ENCODE measurements at places on chromosomes 7 and 10.

GRCh38 chr10:122786269-122786668 lies 59.4 kb downstream of the CUZD1 start:
- DNase-seq = peak; percentile 44

DNA sequence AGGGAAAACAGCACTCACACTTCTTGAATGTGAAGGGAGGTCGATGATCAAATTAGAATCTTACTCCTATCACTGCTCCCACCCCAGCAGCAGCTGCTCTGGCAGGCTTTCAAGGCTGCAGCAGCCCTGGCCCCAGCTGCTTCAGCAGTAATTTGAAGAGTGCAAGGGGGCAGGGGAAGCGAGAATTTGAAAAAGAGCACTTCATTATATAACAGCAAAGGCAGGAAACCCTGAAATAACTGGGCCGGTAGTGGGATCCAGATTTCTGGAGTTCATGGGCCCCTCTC lies 44.9 kb downstream of the MYPN start:
- peak; percentile 3 for DNase-seq

DNA sequence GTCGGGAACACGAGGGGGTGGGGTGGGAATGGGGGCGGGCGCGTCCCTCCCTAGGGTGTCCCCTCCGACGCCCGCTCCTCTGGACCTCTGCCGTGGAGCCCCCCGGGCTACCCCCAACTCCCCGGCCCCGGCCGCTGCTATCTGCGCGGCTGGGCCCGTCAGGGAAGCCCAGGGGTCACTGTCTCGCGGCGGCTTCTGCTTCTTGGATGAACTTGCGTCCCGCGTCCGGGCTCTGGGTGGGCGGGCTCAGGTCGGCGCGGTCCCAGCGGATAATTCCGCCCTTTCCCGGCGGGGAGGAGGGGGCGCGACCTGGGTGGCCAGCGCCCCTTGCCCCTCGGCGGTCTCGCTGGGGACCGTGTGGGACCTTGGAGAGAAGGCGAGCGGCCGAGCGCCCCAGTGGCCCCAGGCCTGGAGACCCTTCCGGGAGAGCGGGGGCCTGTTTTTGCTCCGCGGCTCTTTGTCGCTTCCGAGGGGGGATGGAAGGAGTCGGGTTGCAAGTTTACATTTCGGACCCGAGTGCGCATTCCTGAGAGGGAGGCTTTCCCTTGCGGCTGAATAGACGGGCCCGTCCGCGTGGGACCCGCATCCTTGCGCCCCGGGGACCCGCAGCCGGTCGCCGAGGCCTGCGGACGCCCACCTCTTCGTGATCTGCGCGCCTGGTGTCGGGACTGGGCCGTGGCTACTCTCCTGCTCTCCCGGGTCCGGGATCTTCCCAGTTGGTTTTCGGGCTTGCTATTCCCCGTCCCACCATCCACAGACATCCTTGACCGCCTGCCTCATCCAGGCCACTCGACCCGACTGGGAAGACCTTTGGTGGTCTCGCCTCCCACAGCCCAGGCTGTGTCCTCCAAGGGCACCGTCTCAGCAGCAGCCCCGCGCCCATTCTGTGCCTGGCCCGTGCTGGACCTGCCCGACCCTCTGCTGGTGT lies 812 bp downstream of the DOCK1 start:
- DNase-seq = no peak

DNA sequence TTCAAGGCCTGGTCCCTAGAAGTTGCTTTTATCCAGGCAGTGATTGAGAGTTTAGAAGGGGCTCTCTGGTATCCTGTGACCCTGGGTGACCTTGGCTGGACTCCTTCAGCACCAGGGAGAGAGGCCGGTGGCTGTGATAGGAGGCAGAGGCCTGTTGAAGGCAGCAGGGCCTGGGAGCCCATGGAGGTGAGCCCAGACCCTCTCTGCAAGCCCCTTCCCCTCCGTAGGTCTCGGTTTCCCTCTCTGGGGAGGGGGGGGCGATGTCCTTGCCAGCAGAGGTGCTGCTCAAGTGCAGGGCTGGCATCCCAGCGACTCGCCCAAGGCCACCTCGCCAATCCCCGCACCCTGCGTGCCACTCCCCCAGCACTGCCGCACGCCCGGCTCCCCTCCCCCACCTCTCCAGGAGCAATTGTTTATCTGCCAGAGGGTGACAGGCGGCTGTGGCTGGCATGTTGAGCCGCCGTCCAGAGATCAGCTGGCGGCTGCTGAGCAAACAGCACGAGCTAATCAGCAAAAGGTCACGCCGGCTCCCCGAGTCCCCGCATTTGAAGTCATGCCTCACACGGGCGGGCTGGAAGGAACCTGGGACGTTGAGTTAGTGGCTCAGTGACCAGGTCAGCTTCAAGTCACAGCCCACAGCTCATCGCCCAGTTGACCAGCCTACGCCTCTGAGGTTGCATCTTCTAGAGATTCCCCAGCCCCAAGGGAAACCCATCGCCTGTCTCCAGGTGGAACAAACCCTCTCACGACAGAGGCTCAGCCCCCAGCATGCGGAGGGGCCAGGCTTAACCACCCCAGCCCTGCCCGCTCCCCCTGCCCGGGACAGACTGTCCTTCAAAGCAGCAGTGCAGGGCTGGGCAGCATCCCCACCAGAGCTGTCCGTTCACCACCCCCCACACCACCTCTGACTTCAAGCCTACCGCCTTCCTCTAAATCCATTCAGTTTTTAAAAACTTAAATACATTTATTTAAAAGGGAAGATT lies 43.7 kb downstream of the ELFN1 start:
- DNase-seq = peak; percentile 46

DNA sequence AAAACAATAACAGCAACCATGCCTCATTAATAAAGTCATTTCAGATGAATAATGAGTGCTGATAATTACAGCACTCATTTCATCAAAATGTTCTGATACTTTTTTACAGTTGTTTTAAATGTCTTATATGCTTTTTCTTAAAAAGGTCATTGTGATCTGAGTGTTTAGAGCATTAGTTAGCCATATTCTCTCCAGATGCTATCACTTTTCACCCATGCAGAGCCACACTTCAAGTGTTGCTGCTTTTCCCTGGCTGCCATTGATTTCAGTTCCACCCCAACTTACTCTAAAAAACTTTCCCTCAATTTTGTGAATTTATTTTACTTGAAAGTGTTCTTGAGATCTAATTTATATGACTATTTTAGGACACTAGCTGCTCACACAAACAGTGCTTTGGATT lies 41.8 kb downstream of the NUP205 start:
- DNase-seq = no peak

GRCh38 chr10:13652860-13653259 lies 66.1 kb downstream of the PRPF18 start:
- no peak for DNase-seq

GRCh38 chr7:37262181-37262580 lies 186.5 kb downstream of the ELMO1 start:
- no peak for DNase-seq

DNA sequence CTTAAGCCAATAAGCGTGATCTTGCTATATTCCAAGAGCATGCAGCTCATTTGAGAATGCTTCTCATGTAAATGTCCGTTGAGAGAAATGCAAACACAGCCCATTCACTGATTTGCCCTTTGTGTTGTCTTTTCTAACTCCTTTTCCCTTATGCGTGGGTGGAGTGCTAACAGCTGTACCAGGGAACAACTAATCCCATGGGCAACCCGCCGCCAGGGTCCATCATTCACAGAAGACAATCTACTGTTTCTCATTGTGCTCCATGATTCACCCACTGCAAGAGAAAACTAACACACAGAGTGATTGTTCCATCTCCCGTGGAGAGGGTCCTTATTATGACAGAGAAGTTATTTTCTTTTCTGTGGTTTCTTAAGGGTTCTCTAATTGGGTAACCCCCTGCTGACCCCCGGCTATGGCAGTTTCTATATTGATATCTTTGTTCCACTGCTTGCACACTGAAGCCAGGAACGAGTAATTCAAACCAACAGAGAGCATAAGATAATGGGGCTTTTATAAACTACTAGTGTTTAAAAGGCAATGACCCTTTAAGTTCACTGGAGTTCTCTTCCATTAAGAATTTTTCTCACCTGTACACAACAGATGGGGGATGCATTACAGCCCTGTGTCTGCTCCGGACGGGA lies 298.7 kb downstream of the BAMBI start:
- DNase-seq = peak; percentile 39

- no peak for DNase-seq
Measured at GRCh38 chr7:133703547-133703946, 423.6 kb upstream of the LRGUK start.

DNA sequence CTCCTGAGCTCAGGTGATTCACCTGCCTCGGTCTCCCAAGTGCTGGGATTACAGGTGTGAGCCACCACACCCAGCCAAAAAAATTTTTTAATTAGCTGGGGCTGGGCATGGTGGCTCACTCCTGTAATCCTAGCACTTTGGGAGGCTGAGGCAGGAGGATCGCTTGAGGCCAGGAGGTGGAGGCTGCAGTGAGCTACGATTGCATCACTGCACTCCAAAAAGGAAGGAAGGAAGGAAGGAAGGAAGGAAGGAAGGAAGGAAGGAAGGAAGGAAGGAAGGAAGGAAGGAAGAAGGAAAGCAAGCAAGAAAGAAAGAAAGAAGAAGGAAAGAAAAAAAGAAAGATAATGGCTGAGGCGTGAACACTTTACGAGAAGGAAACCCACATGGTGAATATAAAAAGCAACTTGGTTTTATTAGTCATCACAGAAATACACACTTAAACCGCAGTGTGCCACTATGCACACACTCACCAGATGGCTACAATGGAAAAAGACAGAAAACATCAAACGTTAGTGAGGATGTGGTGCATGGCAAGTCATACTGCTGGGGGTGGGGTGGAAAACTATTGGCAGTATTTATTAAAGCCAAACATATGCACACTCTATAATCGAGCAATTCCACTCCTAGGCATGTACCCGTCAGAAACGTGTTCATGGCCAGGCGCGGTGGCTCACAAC lies 4.4 kb upstream of the CCL26 start:
- no peak for DNase-seq

GRCh38 chr10:23448802-23449570 lies 10.1 kb downstream of the OTUD1 start:
- DNase-seq = no peak

DNA sequence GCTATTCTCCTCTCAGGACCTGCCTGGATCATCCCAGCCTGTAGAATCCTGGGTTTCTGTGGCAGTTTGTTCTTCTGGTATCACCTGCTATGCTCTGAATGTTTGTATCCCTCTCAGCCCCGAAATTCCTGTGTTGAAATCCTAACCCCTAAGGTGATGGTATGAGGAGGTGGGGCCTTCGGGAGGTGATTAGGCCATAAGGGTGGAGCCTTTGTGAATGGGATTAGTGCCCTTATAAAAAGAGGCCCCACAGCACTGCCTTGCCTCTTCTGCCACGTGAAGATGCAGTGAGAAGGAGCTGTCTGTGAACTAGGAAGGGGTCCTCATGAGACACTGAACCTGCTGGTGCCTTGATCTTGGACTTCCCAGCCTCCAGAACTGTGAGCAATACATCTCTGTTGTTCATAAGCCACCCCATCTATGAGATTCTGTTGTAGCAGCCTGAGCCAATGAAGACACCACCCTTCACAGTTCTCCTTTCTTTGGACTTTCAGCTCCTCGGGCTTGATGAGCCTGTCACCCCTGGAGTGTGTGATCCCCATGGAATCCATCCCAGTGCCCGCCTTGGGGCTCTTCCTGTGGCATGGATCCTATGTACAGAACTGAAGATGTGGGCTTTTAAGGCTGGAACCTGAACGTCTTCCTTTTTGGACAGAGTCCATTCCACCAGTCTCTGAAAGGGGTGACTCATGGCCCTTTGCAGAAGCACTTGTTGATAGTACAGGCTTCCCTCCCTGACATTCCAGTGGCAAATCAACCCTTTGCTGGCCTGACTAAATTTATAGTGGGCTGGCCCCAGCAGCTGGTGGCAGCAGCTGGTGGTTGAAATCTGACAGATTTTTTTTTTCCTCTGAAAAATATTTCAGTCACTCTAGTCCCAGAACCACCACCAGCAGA lies 138.0 kb downstream of the TACC2 start:
- no peak for DNase-seq

DNA sequence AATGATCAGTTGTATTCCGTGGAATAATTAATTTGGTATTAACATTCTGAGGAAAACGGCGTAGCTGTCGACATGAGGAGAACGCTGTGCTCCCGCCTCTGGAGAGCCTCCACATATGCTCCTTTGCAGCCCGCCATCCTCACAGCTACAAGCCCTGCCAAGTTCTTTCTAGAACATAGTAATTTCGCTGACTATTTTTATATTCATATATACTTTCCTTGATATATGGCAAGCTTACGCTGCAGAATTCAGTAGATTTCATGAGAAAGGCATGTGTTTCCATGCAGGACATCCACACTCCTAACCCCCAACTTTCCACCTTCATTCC lies 45.2 kb downstream of the TBXAS1 start:
- no peak for DNase-seq

DNA sequence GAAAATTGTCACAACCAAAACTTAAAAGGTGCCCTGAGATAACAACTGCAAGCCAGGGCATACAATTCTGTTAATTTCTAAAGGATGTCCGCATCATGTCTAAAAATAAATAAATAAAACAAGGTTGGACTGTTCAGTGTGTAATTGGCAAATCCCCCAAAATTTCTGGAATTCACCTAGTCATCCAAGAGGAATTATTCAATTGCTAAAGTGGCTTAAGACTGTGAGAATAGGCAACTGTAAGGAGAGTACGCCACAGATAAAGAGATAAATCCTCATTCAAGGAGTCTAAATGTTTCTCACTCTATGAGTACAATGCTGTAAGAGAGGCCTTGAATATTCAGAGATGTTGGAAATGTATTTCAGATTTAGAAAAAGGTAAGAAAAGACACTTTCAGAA lies 37.2 kb downstream of the PIK3AP1 start:
- no peak for DNase-seq

- no peak for DNase-seq
Measured at GRCh38 chr7:19522486-19522885, 186.4 kb downstream of the POLR1F start.

DNA sequence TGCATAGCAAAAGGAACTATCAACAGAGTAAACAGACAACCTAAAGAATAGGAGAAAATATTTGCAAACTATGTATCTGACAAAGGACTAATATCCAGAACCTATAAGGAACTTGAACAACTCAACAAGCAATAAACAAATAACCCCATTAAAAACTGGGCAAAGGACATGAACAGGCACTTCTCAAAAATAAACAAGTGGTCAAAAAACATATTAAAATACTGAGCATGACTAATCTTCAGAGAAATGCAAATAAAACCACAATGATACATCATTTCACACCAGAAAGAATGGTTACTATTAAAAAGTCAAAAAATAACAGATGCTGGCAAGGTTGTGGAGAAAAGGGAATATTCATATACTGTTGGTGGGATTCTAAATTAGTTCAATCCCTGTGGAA lies 17.1 kb downstream of the MAGI2 start:
- DNase-seq = no peak
